NCI-H2029 (cell line): ENCODE measurements at places on chromosomes 6 and 20.

DNA sequence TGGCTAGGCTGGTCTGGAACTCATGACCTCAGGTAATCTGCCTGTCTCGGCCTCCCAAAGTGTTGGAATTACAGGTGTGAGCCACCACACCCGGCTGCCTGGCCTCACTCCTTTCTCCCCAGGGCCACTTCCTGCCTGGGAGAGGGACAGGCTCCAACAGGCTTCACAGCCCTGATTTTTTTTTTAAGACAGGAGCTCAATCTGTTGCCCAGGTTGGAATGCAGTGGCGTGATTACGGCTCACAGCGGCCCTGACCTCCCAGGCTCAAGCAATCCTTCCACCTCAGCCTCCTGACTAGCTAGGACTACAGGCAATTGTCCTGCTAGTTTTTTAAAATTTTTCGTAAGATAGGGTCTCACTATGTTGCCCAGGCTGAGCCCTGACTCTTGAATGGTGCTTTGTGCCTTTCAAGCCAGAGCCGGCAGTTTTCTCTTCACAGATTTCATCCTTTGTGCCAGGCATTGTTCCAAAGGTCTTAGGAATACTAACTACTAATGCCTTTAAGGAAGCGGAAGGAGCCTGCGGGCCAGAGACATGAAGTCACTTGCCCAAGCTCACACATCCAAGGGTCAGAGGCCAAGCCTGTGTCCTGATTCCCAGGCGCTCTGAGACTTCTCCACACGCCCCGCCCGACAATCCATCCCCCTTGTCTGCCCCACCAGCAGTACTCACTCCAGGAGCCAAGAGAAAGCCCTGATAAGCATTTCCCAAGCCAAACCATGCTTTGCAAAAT, 19.2 kb downstream of the CAPN11 start:
- DNase-seq = no peak

- peak; percentile 37 for DNase-seq
Measured at GRCh38 chr6:144013486-144013909, 5.4 kb upstream of the PLAGL1 start.

DNA sequence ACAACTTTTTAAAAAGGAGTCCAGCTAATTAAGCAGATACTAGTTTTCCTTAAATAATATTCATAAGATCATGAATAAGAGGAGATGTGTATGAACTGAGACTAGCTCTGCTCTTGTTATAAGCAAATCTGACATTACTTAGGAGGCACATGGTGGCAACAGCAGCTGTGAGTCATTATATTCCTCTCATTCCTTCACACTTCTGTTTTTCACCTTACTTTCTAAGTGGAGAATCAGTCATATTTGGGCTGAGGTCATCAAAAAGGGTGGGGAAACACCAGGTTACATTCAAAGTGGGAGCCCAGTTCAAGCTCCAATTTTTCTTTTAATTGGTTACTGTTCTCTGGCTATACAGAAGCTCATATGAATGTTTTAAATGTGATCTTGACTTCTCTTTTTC, 6.0 kb upstream of the RIPPLY2 start:
- no peak for DNase-seq

GRCh38 chr6:99110029-99110428, 162.3 kb upstream of the FBXL4 start:
- DNase-seq = no peak

GRCh38 chr6:131015630-131016263, 47.3 kb downstream of the EPB41L2 start:
- no peak for DNase-seq

DNA sequence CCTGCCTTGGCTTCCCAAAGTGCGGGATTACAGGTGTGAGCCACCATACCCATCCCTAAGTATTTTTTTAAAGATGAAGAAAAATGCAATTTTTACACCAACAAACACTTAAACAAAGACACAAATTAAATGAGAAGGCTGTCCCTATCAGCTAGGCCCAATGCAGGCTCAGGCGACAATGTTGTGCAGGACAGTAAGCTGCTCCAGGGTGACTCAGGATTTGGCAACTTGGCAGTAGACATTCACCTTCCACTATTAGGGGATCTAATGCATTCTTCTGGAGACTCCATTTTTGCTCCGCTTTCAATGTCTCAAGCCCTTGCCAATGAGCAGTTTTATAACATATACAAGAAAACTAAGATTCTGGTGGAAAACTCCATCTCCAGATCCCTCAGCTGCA, 19.7 kb downstream of the NDRG3 start:
- DNase-seq = no peak

GRCh38 chr6:35586542-35586941, 73.8 kb upstream of the TULP1 start:
- DNase-seq = no peak

DNA sequence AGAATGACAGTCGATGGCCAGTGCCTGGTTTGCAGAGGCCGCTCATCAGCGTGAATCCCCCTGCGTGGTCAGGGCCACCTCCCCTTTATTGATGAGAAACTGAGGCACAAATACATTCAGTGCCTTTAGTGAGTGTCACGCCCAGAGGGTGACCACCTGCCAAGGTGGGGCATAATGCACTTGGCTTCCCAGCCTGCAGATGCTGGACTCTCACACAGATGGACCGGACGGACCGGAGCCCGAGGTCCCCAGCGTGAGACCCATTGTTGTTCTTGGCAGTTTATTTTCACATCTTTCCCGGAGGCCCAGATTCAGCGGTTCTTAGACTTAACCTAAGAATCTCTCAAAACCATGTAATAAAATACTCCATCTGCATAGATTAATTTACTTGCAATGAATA, 74.4 kb downstream of the YTHDF1 start:
- no peak for DNase-seq

GRCh38 chr6:118618676-118619377, 32.6 kb downstream of the CEP85L start:
- peak; percentile 24 for DNase-seq
